Activated naive CD8-positive, alpha-beta T cell treated with anti-CD3 and anti-CD28 coated beads, Interleukin-2, amount 10 ng/mL, durations not matched to agents 7 days and 5 days (primary cell): ENCODE measurements at places on chromosomes 3 and 15. TPM values are rescaled to one million over a fixed set of nuclear protein-coding genes. Genes with fewer than 3 reads are reported as not detected.

TTC23 gene
- 0.82 TPM for total RNA-seq

DNA sequence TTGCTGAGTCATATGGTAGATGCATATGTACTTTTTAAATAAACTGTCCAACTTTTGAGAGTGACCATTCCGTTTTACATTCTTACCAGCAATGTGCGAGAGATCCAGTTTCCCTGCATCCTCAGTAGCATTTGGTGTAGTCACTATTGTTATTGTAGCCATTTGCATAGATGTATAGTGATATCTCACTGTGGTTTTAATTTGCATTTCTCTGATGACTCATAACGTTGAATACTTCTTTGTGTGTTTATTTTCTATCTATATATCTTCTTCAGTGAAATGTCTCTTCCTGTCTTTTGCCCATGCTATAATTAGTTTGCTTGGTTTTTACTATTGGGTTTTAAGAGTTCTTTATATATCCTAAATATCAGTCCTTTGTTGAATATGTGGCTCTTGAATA, 255.7 kb upstream of the GRM7 start:
- no peak for DNase-seq

DNA sequence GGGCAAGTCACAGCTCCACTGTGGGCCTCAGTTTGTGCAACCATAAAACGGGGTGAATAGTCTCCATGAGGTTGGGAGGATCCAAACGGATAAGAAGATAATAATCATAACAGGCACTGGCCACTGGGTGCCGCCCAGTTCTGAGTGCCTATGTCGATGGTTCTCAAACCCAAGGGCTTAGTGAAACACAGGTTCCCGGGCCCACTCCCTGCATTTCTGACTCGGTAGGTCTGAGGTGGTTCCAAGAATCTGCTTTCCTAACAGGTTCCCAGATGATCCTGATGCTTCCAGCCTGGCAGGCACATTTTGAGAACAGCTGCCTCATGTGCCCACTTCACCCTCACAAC, 21.2 kb downstream of the ALS2CL start:
- no peak for DNase-seq

HTR3E gene
- total RNA-seq = not detected

DNA sequence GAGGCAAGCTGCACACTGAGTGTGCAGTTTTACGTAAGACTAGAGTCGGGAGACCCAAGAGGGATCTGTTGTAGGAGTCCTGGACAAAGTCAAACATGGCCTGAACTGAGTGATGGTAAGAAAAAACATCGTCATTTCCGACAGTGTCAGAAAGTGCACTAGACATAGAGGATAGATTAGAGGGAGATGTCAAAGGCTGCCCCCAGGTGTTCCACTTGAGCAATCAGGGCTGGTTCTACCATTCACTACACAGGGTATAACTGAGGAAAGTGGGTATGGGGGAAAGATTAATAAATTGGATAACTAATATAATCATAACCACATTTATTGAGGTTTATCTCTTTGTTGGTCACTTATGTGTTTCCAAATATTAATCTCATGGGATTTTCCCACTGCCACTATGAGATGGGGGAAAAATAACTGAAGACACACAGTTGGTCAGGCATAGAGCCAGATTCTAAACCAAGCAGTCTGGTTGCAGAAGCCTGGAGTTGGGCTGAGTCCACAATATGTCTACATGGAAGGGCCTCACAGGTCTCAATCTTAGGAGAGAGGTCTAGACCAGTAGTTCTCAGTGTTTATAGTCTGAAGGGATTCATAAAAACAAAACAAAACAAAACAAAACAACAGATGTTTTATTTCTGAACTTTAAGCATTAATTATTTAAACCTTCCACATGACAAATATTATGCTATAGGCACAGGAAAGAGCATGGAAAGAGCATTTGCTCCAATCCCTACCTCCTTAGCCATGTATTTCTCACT, 766.5 kb downstream of the NTRK3 start:
- no peak for DNase-seq

GATA2 gene
- total RNA-seq = not detected

DNA sequence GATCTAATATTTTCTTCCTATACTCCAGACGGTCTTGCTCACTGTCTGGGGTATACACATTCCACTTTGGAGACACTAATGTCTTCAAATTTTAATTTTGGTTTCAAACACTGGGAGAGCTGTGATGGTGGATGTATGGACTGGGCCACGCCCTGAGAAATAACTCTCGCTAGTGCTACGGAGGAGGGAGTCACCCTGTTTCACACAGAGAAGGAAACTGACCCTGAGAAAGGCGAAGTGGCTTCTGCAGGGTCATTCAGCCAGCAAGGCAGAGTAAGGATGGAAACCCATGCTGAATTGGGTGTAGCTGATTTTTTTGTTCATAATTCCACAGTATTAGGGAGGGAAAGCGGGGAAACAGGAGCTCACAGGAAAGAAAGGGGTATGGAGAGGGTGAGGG, 8.6 kb upstream of the SKIC8 start:
- no peak for DNase-seq

CNTN3 gene
- not detected for total RNA-seq

TM4SF1 gene
- not detected for total RNA-seq

DNA sequence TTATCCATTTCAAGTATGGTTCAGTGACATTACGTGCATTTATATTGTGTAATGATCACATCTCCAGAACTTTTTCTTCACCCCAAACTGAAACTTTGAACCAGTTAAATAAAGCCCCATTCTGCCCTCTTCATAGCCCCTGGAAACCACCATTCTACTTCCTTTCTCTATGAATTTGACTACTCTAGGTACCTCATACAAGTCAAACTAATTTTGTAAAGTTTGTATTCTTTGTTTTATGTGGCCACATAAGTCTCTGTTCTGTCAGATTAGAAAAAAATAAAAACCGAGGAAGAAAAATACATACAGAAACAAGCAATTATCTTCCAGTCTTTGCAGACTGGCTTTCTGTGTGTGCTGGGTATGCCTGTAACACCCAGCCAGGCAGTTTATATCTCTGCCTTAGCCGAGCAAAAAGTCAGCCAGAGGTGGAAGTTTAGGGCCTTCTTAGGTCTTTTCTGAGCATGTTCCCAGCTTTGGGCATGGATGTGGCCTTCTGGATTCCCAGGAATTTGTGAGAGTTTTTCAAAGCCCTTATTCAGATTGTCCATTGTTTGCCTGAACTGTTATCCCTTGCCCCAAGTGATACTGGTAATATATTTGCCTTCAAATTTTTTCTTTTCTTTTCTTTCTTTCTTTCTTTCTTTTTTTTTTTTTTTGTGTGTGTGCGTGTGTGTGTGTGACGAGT, 6.0 kb upstream of the GRAMD1C start:
- DNase-seq = no peak

SLC6A20 gene
- total RNA-seq = not detected

GRCh38 chr15:70242951-70243685, 145.4 kb upstream of the TLE3 start:
- DNase-seq = no peak

DNA sequence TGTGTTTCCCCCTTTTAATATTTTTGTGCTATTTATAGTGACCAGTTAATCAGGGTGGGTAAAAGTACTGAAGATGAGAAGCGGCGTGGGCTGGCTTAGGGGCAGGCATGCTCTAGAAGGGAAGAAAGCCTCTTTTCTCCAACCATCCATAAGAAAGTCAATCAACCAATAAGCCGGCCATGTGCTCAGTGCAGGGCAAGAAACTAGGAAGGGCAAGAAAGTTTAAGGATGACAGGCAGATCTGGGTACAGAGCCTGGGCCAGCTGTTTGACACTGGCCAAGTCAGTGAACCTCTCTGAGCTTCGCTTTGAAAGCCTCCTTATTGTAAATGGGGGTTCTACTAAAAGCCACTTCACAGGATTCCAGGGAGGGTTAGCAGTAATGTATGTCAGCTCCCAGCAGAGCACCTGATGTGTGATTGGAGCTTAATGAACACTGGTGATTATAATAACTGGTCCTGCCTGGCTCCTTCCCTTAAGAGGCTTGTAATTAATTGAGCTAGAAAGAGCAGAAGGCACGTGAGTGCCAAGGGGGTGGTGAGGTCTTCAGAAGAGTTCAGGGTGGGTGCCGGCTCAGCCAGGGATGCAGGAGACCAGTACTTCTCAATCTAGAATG, 5.7 kb upstream of the CHRNA3 start:
- DNase-seq = no peak

GRCh38 chr15:45777781-45778180, 143.0 kb downstream of the SQOR start:
- DNase-seq = no peak

C3orf49 gene
- total RNA-seq = not detected

GRCh38 chr3:97504463-97504862, 260.1 kb upstream of the ARL6 start:
- no peak for DNase-seq

DNA sequence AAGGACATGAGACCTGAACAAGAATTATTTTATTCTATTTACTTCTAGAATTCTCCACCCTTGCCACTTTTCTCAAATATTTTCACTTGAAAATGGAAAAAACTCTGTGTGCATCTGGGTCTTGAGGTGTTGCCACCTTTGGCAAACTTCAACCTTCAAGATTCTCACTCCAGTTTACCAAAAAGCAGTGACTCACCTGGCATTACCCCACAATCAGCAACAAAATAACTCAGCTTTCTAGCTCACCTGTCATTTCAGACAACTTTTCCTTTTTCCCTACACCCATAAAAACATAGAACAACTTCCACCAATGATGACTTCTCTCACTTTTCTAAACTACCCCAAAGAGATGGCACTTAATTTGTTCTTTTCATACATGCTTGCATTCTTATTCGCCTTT, 115.8 kb downstream of the DUT start:
- DNase-seq = no peak

ROPN1 gene
- total RNA-seq = not detected

GRCh38 chr15:80450811-80451321, 46.7 kb downstream of the ARNT2 start:
- DNase-seq = no peak

DNA sequence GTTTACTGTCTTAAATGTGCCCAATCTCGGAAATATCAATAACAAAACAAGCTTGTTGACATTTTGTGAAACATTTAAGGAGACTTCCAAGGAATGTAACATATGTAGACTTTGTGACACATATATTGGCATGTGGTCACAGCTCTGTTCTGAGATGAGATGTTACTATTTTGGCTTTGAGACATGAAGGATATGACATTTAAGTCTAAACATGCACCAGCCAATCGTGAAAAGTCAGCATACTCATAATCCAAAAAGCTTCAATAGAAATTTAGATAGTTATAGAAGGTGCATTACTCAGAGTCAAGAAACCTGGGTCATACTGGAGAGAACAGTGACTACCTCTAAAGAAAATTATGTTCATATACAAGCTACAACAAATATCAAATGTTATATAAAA, 13.4 kb downstream of the COMMD2 start:
- no peak for DNase-seq

GRCh38 chr3:33403756-33404155, 36.4 kb downstream of the UBP1 start:
- no peak for DNase-seq

NRROS gene
- 17.0 TPM for total RNA-seq

KCNAB1 gene
- total RNA-seq = 0.09 TPM

DNA sequence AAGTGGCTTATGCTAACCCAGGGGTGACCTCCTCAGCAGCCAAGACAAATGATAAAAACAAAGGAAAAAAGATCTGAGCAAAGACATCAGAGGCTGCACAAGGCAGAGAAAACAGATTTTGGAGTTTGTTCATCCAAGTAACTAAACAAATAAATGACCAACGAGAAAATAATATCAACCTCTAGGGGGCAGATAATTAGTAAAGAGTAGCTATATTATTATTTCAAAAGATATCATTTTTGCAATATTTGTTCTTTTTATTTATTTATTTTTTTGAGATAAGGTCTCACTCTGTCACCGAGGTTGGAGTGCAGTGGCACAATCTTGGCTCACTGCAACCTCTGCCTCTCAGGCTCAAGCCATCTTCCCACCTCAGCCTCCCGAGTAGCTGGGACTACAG, 101.8 kb downstream of the PCCB start:
- no peak for DNase-seq

CCDC39 gene
- not detected for total RNA-seq

GRCh38 chr15:62360332-62361097, 195.4 kb upstream of the C2CD4B start:
- DNase-seq = no peak

- no peak for DNase-seq
Observed at GRCh38 chr3:193982258-193982659, 153.7 kb upstream of the HES1 start.
